ENCODE measurements at places on chromosomes 11 and 22.

- no peak for DNase-seq
Observed at GRCh38 chr11:70933981-70934583, 318.3 kb downstream of the SHANK2 start.

DNA sequence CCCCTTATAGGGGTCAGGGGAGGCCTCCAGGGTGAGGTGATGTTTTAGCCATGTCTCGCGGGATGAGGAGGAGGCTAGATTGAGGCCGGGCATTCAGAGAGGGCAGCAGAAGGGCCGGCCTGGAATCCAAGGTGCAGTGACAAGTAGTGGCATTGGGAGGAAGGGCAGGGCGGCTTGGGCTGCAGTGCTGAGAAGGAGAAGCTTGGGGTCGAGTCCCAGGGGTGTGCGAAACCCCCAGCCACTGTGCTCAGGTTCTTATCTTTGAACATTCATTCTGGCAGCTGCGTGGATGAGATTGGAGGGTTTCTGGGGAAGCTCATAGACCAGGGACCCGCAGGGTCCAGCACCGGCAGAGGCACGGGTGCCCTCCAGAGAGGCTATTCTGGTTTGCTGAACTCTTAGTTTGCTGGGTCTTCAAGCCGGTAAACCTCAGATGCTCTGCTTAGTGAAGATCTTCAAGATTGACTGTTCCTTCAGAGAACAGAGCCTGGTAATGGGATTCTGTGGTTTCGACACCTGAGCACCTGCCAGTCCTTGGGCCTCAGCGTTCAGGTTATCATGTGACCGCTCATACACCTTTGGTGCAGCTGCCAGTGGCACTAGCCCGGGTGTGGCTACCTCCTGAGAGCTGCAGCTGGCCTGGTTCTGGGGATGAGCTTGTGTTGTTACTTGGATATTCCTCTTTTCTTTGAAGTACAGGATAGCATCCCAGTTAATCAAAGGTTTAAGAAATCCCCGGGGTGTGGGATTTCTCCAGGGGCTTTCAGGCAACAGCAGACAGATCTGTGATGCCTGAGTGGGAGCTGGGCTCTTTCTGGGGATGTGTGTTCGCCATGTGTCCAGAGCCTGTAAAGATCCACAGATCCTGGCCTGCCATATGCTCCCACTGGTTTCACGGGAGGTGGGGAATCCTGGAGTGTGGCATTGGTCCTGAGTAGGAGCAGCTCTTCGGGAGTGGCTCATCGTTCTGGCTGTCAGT is 152.8 kb downstream of the TBC1D22A start:
- no peak for DNase-seq

DNA sequence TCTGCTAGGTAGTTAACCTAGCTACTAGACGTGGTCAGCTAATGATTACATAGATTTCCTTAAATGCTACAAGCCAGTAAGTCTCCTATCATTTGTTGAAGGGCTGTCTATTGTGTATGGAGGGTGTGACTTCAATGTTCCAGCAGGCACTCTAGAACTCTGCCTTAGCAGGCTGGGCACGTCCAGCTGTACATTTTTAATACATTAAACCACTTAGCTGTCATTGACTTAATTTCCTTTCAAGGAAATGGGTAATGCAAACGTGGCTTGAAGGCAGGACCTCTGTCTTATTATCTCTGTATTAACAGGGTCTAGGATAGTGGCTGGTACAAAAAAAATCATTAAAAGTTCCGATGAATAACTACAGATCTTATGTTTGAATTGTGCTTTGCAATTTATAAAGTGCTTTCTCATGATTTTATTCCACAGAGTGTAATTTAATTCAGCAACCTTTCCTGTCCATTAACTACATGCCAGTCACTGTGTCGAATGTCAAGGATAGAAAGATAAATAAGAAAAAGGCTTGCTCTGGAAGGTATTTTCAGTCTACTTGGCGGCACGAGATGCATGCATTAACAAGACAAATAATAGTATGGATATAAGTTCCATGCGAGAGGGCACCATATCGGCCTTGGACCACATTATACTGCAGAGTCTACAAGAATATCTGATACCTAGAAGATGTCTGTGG is 60.3 kb downstream of the APOL3 start:
- DNase-seq: no peak

GRCh38 chr22:36360011-36360410 is 27.8 kb downstream of the MYH9 start:
- DNase-seq: no peak

DNA sequence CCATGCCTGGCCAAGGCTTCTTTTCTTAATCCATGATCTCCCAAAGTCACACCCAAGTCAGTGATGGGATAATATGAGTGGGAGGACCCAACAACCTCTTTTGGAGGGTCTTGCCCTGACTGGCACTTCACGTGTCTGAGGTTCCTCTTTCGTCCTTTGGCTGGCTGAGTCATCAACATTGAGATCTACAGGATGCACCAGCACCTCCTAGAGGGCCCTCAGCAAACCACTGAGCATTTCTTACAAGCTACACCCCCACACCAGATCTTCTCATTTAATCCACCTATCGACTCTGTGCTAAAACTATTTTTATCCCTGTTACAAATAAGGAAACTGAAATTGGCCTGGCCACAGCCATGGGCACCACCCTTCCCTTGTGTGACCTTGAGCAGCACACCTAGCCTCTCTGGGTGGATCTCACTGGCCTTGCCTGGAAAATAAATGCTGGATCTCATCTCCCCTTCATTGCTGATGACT is 63.4 kb downstream of the FLI1 start:
- no peak for DNase-seq

GRCh38 chr11:6895010-6895409 is 2.7 kb upstream of the OR2D2 start:
- no peak for DNase-seq

GRCh38 chr22:20498913-20499312 is 3.3 kb upstream of the KLHL22 start:
- DNase-seq: no peak

GRCh38 chr11:104061853-104062521 is 25.5 kb downstream of the DDI1 start:
- no peak for DNase-seq

- DNase-seq: no peak
Observed at GRCh38 chr22:30680991-30681770, 13.5 kb upstream of the OSBP2 start.

DNA sequence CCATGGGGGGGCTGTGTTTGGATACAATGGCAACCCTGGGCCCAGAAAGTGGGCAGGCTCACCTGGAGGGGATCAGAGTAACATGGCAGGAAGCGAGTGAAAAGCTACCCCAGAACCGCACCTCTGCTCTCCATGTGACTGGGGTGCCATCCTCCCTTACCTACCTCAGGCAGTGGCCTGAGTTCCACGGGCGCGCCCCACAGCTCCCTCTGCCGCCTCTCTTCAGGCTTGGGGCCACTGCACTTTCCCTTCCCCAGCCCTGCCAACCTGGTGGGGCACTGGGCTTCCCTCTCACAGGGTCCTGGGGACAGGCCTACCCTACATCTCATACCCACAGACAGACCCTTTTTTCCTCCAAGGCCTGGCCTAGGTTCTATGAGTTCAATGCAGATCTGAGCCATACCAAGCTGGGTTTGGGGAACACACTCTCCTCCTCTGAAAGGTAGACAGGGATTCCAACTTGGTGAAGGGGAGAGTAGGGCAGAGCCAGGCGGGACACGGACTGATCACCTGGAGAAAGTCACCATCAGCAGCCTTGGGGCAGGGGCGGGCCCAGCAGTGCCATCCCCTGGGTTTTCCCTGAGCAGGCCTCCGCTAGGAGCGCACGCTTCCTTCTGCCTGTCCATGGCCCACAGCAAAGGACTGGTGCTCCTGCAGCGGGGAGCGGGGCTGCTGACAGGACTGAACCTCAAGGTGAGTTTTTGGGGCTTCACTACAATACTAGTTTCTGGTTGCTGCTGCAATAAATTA is 7.1 kb downstream of the GALR3 start:
- no peak for DNase-seq

DNA sequence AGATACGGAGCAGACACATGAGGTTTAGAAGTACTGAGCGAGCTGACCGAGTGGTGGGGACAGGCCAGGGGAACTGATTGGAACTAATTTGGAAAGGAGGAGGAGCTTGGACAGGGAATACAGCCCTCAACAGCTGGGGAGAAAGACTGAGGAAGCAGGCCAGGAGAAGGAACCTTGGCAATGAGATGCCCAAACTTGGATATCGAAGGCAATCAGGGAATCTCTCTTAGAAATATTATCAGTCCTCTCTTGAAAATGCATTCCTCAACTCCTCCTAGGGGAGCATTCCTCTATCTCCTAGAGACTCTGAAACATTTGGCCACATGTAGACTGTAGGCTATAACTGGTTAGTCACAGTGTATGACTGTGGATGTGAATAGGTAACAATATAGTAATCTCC is 284.6 kb downstream of the GUCY1A2 start:
- peak; percentile 40 for DNase-seq

DNA sequence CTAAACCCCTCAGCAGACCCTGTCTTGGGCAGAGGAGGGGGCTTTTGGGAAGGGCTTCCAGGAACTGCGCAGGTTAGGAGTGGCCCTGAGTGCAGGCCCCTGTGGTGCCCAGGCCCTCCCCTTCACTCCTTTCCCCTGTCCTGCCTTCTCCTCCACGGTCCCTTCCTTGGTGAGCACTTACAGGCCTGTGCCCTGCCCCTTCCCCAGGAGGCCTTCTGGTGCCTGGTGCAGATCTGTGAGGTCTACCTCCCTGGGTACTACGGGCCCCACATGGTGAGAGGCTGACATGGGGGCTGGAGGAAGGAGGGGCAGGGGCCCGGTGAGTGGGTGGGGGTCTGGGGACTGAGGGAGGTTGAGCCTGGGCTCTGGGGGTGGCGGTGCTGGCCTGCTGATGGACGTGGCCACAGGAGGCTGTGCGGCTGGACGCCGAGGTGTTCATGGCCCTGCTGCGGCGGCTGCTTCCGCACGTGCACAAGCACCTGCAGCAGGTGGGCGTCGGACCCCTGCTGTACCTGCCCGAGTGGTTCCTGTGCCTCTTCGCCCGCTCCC is 2.6 kb downstream of the TBC1D10C start:
- DNase-seq: no peak

DNA sequence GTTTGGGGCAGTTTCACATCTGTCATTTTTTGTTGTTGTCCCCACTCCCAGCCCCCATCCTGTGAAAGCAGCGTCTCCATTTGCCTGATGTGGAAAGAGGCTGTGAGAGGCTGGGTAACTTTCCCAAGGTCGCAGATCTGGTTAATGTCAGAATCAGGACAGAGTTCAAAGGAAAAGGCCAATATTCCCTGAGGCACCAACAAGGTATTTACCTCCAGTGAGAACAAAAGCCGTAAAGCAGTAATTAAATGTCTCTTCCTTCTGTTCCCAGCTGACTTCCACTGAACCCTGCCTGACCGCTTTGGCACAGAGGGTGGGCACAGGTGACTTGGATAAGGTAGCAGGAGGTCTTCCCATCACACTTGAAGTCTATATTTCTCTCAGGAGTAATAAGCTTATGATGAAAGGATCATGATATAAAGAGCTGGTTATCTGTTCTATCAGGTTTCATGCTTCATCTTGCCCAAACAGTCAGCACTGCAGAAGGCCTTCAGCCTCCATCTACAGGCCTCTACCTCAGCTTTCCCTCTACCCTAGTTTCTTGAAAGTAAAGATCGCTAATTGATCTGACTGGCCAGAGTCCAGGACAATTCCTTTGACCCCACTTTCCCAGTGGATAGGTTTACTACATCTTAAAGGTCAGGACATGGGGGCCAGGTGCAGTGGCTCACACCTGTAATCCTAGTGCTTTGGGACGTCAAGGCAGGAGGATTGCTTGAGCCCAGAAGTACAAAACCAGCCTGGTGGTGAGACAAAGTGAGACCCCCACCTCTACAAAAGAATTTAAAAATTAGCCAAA is 9.4 kb downstream of the C11orf91 start:
- DNase-seq: no peak

- no peak for DNase-seq
Observed at GRCh38 chr11:45304992-45305335, 18.8 kb upstream of the SYT13 start.

GRCh38 chr11:65558930-65559509 is 861 bp upstream of the LTBP3 start:
- no peak for DNase-seq

DNA sequence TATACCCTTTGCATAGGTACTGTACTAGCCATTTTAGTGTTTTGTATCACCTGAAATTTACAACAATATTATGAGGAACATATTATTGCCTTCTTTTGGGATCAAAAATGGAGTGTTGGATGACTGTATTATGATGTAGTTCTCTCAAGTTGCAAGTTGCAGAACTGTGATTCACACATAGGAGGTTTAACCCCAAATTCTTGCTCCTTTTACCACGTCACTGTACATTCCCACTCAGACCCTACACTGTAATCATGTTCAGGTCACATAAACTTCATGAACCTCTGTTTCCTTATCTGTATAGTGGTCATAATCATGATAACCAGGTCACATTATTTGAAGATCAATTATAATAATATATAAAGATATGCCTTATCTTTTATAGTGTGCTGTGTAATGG is 925.1 kb upstream of the TENM4 start:
- DNase-seq: no peak

GRCh38 chr11:73498343-73498742 is 99.6 kb downstream of the FAM168A start:
- DNase-seq: no peak

DNA sequence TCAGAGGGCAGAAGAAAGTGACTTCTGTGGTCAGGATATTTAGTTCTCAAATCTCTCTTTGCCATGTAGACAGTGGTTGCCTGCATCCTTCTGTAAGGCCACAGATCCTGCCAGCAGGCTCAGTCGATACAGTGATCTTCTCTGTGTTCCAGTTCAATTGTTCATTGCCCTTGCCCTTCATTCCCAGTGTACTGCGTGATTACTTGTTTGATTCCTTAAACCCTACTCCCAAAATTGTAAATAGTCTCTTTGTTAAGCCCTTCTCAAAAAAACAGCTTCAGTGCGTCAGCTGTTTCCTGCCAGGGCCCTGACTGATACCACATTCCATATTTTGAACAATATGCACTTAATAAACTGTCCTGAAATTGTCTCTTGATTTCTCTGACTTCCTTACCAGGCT is 9.3 kb upstream of the TYR start:
- no peak for DNase-seq

GRCh38 chr11:64406221-64406946 is 47.4 kb downstream of the RPS6KA4 start:
- no peak for DNase-seq

DNA sequence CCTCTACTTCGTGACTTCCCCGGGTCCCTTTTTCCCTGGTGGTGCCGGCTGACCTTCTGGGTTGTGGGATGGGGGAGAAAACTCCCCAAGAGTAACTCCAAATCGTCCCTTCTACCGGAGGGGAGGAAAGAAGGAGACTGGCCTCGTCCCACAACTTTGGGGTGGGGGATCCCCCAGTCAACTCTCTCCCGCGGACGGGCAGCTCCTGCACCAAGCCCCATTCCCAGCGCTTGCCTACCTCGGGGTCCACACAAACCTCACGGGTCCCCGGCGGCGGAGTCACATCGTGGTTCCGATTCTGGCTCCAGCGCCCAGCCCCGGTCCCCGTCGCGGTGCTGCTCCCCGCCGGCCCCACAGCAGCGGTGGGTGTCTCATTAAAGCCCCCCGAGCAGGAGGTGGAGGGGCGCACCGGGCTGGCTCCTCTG is 317 bp downstream of the BDNF start:
- DNase-seq: no peak

- DNase-seq: peak; percentile 44
Observed at GRCh38 chr11:36165621-36166397, 123.4 kb downstream of the COMMD9 start.
